Myocyte (in vitro differentiated cells): ENCODE measurements at places on chromosomes 2 and 18.
A peak's percentile ranks its signal among the peaks of the same experiment; 100 is the strongest.

DNA sequence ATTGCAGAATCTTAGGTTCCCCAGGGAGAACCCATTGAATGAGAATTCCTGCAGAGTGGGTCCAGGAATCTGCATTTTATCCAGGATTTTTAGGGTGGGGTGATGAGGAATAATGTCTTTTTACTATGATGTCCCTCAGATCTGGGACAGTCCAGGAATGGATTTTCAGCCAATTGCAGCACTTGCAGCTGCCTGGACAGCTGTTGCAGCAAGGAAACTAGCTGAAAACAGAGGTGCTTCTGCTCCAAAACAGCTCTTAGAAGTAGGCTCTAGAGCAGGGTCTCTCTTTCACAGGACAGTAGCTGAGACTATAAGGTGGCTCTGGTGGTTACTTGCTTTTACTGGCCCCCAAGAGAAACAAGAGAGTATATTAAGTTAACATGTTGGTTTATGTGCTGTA lies 9.1 kb downstream of the GLI2 start:
- DNase-seq: no peak

DNA sequence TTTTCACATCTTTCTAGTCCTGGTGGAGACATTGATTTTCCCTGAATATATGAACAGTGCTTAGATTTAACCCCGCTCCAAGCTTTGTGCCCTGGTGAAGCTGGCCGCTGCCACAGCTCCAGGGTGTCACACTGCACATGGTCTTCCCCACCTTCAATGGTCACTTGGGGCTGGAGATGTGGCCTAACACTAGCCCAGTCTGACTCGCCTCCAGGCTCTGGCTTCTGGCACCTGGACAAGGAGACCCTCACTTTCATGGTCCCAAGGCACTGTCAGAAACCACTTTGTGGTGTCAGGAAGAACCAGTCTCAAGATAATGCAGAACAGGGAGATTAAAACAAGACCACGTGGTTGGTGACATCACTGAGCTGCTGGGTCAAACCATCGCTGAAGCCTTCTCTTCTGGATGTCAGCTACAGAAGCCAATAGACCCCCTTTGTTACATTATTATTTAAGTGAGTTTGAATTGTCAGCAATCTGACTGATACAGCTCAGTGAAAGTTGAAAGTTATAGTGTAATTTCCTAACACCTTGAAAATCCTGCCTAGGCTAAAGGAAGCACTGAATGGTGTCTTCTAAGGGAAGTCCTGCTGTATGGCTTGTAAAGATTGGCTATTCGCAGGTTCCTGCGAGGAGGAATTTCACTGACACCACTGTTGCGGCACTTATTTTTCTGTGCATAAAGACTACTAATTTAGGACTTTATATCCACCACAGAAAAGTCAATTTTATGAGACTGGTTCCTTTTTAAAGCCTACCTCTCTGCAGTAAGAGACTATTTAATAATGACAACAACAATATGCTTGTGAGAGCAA lies 55.0 kb upstream of the CTDP1 start:
- no peak for DNase-seq

- DNase-seq: no peak
Measured at GRCh38 chr18:65439188-65439587, 311.6 kb upstream of the CDH7 start.

DNA sequence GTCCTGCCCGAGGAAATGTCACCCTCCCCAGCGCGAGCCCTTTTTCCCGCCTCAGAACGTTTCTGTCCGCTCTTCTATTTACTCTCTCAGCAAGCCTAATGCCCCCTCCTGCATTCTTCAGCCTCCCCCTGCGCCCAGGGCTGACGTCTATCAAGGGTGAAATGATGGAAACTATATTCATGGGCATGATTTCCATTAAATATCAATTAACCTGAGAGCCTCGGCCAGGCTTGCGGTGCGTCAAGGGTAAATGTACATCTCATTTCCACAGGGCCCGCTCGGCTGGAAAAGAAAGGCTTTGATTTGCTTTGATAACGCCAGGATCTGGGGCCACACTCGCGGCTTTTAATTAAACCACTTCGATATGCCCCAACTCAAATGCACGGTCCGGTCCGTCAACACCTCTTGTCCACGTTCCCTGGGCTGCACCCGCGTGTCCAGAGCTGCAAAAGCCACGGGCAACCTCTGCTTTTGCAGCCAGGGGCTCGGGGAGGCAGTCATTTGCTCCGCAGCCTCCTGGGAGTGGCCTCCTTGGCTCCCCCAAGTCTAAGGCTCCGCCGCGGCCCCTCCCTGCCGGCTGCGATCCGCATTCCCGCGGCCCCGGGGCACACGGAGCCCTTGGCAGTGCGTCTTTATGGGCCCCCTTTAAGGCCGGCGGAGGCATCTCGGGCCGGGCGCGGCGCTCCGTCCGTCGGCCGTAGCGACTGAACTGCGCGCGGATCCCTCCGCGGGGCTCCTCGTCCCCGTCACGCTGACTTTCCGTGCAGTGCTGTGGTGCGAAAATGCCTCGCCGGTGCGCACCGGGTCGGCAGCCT lies at the start of gene HOXD8:
HOXD8 (plus strand) TSS at position 724 of the 815 bp plus-strand sequence. CDS start 662 bp downstream, outside the sequence.
- DNase-seq: peak; percentile 52

GRCh38 chr2:66531155-66531554 lies 96.2 kb downstream of the MEIS1 start:
- DNase-seq: no peak

DNA sequence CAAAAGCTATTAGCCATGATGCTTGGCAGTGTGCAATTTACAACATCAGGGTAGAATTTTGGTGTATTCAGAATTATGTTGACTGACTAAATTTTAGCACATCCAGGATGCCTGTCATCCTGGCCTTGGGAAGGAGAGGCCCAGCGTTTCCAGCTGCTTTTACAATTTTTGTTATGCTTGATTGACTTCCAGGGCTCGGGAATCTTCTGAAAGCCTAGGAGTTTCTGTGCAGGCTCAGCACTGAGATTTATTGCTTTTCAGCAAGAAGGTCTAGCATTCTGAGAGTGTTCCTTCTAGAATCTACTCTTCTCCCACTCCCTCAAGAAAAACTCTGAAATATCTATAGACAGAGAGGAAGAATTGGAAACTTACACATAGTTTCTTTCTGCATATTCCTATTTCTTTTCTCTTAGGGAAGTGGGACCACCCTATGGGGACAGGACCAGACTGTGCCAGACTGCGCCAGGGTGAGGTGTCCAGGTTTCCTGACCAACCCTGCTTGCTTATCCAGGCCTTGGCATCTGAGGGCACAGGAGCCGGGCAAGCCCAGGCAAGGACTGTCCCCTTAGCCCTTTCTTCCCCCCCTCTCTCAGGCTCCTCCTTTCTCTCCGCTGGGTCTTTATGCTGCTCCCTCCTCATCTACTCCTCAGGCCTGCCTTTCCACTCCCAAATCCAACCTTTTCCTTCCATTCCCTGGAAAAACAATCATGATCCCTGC lies 26.9 kb downstream of the MAIP1 start:
- no peak for DNase-seq

- no peak for DNase-seq
Measured at GRCh38 chr2:167258712-167259111, 370.4 kb downstream of the XIRP2 start.

- DNase-seq: no peak
Measured at GRCh38 chr2:162678551-162678950, 160.0 kb downstream of the KCNH7 start.

- DNase-seq: no peak
Measured at GRCh38 chr2:122072666-122073065, 317.2 kb downstream of the TSN start.

DNA sequence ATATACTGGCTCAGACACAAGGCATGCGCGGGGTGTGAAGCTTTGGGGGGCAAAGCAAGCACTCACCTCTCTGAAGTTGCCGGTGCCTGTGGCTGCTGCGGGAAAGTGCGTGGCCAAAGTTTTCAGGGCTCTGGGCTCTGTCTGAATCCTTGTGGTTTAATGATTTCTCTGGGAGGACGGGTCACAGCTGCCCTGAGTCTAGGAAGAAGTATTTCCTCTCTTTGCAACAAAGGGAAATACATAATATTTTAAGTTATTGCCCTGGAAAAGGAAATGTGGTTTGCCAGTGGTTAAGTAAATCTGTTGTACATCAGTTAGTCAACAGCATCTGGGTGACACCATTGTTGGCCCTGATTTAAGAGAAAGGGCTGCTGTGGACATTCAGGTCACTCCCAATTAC lies 56.7 kb upstream of the ZDBF2 start:
- peak; percentile 51 for DNase-seq

DNA sequence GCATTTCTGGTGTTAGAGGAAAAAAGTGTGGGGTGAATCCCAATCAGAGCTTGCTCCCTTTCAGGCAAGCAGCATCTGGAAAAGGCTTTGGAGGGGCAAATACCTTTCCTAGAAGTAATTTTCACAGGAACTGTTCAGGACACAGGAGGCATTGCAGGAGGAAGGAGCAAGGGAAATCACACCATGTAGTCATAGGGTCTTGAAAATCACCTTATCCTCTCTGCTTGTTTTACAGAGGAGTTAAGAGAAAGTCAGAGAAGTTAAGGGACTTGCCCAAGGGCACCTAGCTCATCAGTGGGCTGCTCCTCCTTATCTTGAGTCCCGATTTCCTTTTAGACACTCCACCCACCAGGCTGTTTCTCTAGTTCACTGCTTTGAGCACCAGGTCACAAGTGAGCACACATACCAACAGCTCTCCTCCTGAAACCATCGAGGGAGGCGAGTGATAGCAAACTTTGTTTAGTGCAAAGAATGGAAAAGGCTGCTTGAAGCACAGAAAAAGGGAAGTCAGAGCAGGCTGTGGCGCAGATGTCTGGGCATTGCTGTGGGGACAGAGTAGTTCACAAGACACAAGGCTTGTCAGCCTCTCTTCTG lies 89.2 kb upstream of the CXCR4 start:
- DNase-seq: no peak

- no peak for DNase-seq
Measured at GRCh38 chr2:238504181-238504931, 77.6 kb downstream of the ASB1 start.

- no peak for DNase-seq
Measured at GRCh38 chr18:59156316-59156715, 16.6 kb downstream of the SEC11C start.

- no peak for DNase-seq
Measured at GRCh38 chr2:172373766-172374165, 53.6 kb upstream of the ITGA6 start.
